ENCODE measurements at places on chromosomes 4 and X.

DNA sequence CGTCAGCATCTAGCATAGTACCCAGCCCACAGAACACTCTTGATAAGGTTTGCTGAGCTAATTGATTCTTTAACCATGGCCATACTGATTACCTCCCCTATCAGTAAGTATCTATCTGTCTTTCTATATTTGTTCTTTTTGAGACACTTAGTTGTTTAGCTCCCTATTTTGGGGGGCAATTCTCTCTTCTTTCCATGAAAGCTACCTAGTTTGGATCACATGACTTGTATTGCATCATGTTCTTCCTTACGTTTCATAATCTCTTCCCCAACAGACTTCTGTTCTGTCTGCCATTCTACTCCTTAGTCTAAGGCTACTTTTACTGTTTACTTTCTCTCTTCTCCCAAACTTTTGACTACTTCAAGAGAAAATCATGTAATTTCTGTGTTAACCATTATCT, 39.0 kb downstream of the TBC1D19 start:
- DNase-seq: no peak

DNA sequence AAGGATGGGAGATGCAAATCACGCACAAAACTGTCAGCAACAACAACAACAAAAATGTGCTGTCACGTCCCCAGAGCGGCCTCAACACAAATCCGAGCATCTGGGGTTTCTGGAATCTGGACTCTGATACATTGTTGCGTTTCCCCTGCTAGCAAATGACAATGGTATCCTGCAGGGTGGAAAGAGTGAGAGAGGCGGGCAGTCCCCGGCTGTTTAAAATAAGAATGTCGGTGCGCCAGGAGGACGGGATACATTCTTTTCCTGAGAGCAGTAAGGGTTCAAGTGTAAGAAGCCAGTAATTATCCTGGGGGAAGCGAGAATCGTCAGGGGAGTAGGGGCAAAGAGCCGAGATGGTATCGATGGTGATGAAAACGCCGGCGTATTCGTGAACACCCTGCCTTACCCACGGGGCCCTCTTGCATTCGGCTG, 310.2 kb downstream of the ASMT start:
- no peak for DNase-seq

GRCh38 chr4:168955674-168956073, 54.4 kb downstream of the CBR4 start:
- DNase-seq: no peak

- no peak for DNase-seq
Observed at GRCh38 chr4:178395798-178396197, 953.6 kb upstream of the AGA start.

- no peak for DNase-seq
Observed at GRCh38 chrX:39930786-39931528, 166.8 kb downstream of the BCOR start.

DNA sequence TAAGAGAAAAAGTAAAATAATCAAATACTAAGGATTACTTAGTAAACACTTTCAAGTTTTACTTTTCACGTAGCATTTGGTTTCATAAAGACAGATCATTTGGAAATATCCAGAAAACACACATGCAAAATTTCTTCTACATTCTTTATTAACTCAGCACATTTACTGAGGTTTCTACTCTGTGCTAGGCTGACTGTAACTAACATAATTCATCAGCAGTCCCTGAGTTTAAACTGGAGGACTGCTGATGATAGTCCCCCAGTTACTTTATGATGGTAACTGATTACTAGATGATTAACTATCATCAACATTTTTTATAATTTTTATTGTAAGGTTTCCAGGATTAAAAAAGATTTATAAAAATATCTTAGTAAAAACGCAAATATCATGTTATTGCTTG, 12.3 kb downstream of the LEF1 start:
- DNase-seq: no peak

DNA sequence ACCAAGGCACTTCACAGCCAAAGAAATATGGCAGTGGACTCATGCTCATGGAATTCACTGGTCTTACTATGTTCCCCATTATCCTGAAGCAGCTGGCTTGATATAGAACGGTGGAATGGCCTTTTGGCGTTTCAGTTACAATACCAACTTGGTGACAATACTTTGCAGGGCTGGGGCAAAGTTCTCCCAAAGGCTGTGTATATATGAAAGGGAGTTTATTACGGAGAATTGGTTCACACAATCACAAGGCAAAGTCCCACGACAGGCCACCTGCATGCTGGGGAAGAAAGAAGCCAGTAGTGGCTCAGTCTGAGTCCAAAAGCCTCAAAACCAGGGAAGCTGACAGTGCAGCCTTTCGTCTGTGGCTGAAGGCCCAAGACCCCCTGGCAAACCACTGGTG, 50.8 kb upstream of the SMARCAD1 start:
- DNase-seq: no peak

- DNase-seq: no peak
Observed at GRCh38 chrX:75748431-75748830, 36.6 kb downstream of the MAGEE2 start.

GRCh38 chr4:168803732-168804131, 206.3 kb downstream of the CBR4 start:
- DNase-seq: no peak

GRCh38 chrX:107117993-107118321, 665 bp downstream of the RBM41 start:
- no peak for DNase-seq

GRCh38 chr4:70062000-70062399, 11.8 kb downstream of the HTN1 start:
- no peak for DNase-seq

DNA sequence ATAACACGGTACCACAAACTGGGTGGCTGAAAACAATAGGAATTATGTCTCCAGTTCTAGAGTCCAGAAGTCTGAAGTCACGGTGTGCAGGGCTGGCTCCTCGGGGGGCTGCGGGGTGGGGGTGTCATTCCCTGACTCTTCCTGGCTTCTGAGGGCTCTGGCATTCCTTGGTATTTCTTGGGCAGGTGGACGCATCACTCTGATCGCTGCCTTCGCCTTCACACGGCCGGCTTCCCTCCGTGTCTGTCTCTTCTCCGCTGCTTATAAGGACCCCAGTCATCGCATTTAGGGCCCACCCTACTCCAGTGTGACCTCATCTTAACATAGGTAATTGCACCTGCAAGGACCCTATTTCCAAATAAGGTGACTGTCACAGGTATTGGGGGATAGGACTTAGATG, 134.6 kb downstream of the CPZ start:
- no peak for DNase-seq

DNA sequence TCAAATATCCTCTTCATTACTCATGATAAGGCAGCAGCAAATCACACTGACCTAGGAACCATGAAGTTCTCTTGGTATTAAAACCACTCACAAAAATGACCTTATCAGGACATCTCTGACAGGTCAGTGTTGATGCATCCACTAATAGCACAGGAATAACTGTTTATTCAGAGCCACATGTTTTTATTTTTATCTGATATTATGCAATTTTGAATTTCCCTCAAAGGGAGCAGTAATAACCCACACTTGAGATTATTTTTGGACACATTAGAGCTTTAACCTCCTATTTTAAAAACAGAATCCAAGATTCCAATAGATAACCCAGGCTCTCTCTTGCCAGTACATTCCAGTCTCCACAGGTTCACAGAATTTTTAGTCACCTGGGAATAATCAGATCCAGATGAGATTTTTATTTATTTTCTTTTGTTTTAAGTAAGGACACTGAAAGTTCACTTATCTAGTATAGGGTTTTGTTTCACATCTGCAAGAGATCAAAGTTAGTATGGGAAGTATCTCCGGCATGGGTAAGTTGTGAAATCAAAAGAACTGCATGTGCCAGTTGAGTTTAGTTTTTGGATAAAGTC, 36.3 kb upstream of the MYOZ2 start:
- no peak for DNase-seq

- no peak for DNase-seq
Observed at GRCh38 chrX:45778616-45779015, 577.9 kb upstream of the DIPK2B start.

DNA sequence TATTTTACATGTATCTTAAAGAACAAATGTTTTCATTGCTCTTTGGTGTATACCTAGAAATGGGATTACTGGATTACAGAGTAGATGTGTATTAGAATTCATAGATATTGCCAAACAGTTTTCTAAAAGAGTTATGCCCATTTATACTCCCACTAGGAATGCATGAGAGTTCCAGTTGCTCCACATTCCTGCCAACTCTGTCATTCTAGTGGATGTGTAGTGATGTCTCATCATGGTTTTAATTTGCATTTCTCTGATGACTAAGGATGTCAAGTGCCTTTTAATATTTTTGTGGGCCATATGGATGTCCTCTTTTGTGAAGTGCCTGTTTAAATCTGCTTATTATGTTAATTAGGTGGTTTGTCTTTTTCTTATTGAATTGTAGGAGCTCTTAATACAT, 65.6 kb upstream of the BMP2K start:
- no peak for DNase-seq

- no peak for DNase-seq
Observed at GRCh38 chr4:6873792-6874461, 35.7 kb upstream of the TBC1D14 start.

- no peak for DNase-seq
Observed at GRCh38 chr4:142917678-142918077, 71.6 kb upstream of the INPP4B start.

DNA sequence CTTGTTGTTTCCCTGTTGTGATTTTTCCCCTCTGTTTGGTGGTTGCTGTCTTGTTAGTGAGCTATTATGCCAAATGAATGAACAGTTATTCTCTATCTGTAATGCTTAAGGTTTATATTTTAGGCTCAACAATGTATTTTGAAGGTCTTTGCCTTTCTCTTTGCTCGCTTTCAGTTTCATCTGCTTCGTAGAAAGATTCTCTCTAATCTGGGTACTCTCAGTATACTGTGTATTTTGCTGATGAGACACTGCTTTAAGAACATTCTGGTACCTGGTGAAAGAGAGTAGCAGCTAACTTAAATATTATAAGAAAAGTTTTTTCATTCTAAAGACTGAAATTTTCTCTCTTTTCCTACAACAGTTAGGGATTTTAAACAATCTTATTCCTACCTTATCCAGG, 1274.7 kb upstream of the PABPC4L start:
- DNase-seq: no peak

- no peak for DNase-seq
Observed at GRCh38 chrX:17417372-17417771, 42.4 kb downstream of the NHS start.

GRCh38 chr4:39032218-39033085, at the start of gene TMEM156:
Gene TMEM156 (minus strand): TSS chr4:39032409. CDS start chr4:39032313, 96 bp downstream.
- no peak for DNase-seq

DNA sequence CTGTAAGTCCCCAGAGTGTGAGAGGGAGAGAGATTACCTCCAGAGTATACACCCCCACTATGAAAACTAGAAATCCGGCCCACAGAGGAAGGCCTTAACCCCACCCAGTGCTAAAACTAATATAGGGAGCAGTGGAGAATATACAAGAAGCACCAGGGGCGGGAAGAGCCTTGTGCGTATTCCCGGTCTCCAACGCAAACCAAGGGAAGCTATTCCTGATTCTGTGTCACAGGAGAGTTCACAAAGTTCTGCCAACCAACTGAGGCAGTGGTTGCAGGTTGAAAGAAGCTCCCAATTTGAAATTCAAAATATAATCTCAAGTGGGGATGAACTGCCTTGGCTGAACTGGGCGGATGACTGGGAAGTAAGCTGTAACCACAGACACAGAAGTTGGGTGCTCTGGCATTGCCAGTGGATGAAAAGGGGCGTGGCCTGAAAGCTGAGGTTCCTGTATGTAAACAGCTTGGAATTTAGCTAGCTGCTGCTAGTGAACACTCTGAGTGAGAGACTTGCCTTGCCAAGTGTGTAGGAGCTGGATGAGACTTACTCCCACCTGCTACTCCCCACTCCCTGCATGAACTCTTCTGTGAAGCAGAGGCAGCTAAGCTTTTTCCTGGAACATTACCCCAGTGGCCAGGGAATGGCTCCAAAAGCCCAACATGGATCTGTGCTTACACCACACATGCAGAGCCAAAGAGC, 32.7 kb downstream of the ELF2 start:
- DNase-seq: no peak

- no peak for DNase-seq
Observed at GRCh38 chr4:162011089-162011488, 152.7 kb downstream of the FSTL5 start.

GRCh38 chrX:136768469-136769084, 12.2 kb downstream of the ARHGEF6 start:
- DNase-seq: no peak

GRCh38 chr4:113951263-113951662, 28.2 kb downstream of the ARSJ start:
- DNase-seq: no peak

DNA sequence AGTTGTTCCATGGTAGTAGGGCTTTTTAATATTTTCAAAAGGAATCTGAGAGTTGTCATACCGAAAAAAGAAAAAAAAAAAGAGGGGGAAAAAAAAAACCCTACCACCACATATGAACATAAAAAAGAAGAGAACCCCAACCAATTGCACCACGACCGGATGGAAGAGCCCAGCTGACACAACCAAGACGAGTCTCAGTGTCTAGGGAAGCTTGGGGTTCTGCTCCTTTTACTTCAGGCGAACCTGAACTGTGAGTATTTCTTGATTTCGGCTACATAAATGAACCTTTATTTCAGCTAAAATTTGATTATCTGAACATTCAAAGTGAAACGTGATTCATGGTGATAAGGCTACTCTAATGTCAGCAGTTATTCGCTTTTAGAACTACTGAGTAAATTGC, at the start of gene GPR34:
Gene GPR34, plus strand, starts transcription at position 139 of the 400 bp plus-strand sequence. CDS start 6,661 bp downstream, outside the sequence.
- DNase-seq: no peak

All from thoracic aorta (tissue), 2 donors.